ENCODE measurements at places on chromosomes 11 and 22.

GRCh38 chr11:105393326-105393725, 216.5 kb upstream of the GRIA4 start:
- DNase-seq = no peak

DNA sequence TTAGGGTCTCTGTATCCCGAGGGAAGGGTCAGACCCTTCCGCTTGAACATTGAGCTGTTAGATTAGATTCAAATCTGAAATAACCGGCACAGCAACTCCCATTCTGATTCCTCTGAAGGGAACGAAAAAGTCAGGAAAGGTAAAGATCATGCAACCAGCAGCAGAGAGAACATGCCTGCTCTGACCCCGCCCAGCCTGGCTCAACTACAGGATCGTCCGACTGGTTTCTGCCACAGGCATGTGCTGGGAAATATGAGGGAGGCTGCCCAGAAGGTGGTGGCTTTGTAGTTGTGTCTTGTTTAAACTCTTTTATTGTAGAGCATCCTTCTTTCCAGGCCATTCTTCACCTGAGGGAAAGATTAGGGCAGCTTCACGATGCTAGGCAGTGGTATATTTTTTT, 5.0 kb upstream of the MTNR1B start:
- no peak for DNase-seq

DNA sequence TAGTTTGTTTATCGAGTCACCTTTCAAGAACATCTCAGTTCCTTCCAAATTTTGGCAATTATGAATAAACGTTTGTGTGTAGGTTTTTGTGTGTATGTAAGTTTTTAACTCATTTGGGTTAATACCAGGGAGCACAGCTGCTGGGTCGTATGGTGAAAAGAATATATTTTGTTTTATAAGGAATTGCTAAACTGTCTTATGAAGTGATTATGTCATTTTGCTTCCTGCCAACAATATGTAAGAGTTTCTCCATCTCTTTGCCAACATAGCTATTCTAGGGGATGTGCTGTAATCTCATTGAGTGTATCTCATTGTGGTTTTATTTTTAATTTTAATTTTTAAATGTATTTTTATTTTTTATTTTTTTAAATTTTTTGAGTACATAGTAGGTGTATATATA, 27.3 kb downstream of the BCL2L13 start:
- DNase-seq = no peak

- DNase-seq = no peak
These were observed 155.8 kb upstream of the POU2AF2 start for GRCh38 chr11:111089759-111090158.

DNA sequence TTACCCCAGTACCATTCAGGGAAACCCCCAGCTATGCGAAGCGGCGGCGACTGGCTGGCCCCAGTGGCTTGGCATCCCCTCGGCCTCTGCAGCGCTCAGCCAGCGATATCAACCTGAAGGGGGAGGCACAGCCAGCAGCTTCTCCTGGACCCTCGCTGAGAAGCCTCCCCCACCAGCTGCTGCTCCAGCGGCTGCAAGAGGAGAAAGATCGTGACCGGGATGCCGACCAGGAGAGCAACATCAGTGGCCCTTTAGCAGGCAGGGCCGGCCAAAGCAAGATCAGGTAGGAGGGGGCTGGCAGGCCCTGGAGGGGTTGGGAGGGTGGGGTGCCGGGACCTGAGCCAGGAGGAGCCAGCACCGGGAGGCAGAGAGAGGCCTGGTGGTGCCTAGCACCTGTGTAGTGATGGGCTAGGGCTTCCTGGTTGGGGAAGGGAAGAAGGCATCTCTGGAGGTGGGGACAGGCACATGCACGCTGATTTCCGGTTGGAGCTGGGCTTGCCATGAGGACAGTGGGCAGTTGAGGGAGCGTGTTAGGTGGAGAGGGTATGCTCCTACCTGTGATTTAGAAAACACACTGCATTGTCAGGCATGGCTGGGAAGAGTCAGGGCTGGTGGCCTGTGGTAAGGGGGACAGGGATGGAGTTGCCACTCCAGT, 22.3 kb downstream of the SHANK3 start:
- DNase-seq = no peak

DNA sequence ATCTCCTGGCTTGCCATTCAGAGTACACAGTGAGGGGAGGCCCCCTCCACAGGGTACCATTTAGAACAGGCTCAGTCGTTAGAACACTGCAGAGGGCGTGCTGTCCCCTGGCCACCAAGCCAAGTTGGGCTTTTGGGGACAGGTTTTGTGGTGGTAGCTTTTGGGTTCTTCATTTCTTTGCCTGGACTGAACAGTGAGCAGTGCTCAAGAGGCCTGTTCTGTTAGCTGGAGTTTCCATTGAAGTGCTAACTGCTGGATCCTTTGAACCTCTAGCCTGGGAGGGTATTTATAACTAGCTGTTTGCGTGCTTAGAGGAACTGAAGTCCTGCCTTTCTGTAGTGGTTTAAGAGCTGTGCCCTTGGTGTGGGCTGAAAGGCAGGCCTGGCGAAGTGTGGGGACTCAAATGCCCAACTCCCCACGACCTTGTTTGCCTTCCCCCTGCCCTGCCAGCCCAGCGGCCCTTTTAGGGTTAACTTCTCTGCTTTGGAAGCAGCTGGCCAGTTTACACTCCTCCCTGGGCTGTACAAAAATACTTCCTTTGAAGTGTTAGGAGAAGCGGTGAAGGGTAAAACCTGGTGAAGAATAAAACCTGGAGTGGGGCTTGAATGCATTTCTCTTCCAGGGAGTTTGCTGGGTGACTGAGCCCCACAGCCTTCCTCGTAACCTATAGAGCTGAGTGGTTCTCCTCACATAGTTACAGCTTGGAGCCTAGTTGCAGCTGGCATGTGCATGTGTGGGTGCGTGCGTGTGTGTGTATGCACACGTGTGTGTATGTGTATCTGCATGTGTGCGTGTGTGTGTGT, 34.6 kb downstream of the ZNRF3 start:
- no peak for DNase-seq

DNA sequence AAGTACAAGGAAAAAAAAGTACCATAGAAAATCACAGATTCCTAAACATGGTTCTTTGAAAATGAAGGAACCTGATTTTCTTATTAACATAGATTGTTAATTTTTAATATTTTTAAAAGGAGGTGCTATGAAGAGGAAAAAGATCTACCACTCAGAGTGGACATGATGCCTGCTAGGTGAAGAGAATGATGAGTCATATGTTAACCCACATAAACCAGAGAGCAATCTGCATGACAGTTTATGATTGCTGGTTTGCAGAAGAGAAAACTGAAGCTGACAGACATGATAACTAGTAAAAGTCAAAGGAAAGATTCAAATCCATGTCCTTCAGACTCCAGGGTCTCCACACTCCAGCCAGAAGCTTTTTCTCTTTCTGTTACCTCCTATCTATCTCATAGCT, 1231.7 kb downstream of the LRRC4C start:
- no peak for DNase-seq

GRCh38 chr11:134449713-134450112, 37.7 kb upstream of the B3GAT1 start:
- no peak for DNase-seq

GRCh38 chr11:7160814-7161489, 72.2 kb downstream of the RBMXL2 start:
- no peak for DNase-seq

GRCh38 chr11:124193221-124194010, 10.3 kb downstream of the OR10D3 start:
- DNase-seq = no peak

DNA sequence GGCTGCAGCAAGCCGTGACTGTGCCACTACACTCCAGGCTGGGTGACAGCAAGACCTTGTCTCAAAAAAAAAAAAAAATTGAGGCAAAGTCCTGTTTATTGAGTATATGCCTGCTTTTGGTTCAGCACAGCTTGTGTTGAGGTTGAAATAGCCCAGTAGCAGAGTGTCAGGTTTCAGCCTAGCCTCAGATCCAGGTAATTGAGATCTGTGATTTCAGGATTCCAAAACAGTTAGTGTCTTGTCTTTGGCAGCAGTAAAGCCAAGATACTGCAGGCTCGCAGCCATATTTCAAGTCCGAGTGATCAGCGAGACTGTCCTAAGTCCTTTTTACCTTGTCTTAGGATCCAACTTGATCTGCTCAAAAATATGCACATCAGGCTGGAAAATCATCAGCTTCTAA, 27.0 kb downstream of the CUL5 start:
- DNase-seq = no peak

GRCh38 chr11:66220566-66220935, 47.9 kb upstream of the RAB1B start:
- no peak for DNase-seq

GRCh38 chr22:40330086-40330485, 16.2 kb upstream of the ADSL start:
- no peak for DNase-seq

DNA sequence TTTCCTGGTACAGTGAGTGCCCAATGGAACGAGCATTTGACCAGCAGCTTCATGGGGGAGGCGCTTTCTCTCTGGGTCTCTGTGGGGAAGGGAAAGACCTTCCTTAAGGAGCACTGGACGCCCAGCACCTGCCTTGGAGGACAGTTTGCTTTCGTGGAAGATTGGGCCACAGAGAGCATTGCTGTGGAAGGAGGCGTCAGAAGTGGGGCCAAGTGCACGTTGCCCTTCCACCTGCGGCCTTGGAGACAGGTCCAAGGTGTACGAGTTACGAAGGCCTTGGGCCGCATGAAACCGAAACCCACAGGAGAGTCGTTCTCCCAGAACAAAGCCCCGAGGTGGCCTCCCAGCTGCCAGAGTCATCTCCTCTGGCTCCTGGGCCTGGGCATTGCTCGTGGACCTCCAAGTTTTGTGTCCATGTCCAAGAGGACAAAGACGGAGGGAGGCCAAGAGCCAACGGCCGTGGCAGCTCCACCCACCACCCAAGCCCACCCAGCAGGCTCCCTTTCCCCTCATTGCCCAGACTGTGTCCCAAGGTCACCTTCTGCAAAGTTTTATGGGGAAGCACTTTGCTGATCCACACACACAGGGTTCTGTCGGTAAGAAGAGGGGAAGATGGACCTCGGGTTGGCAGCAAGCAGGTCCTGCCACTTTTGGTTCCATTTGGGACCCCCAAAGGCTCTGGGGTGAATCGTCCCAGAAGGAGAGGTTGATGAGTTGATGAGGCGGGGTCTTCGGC, 5.8 kb upstream of the NLRP6 start:
- DNase-seq = no peak

GRCh38 chr11:88411265-88411664, 73.7 kb upstream of the CTSC start:
- DNase-seq = no peak

- DNase-seq = no peak
These were observed 81.0 kb upstream of the LRRC55 start for GRCh38 chr11:57100638-57101331.

DNA sequence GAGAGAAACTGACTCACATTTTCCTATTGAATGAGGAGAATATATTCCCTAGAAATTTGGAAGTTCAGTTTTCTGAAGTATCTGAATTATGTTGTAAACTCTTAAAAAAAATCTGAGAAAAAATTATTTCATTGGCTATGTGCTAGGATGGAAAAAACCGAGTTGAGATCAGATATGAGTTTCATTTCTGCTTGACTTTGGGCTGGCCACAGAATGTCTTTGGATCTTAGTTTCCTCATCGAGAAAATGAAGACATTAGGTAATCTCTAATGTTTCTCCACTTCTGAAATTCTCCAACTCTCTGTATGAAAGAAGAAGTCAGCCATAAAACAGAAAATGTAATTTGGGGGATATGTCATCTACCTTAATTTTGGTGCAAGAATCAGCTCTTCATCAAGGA, 28.8 kb downstream of the SLN start:
- DNase-seq = no peak

DNA sequence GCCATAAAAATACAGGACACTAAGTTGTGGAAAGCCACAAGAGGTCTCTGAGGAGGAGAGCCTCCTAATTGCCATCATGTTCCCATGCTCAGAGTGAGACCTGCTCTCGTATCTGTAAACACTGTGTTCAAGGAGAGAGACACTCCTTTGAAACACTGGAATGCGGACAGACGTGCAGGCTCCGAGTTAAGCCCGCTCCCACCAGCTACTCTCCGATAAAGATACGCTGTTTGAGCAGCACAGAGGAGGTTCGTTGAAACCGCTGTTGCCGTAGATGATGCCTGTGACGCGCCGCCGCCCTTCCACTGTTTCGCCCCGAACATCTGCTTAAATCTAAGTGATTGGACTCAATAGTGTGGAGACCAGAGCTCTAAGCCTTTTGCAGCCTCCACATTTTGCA, 25.1 kb downstream of the NUP50 start:
- no peak for DNase-seq

- no peak for DNase-seq
These were observed 7.8 kb downstream of the SLC5A1 start for GRCh38 chr22:32050678-32051515.

DNA sequence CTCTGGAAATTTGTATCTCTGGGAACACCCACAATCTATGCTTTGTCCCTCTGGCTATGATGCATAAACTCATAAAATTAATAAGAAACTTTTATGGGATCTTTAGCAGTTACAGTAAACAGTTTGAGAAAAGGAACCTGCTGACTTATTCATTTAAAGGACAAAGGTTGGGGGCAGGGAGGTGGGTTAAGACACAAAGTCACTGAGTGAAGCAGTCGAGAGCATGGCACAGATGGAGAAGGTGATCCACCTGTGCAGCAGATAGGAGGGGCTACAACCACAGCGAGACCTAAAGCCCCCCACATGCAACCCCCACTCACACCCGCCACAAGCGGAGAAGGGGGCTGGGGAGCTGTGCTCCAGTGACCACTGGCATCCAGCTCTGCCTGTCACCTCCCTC, 45.0 kb downstream of the SMCO4 start:
- DNase-seq = no peak

DNA sequence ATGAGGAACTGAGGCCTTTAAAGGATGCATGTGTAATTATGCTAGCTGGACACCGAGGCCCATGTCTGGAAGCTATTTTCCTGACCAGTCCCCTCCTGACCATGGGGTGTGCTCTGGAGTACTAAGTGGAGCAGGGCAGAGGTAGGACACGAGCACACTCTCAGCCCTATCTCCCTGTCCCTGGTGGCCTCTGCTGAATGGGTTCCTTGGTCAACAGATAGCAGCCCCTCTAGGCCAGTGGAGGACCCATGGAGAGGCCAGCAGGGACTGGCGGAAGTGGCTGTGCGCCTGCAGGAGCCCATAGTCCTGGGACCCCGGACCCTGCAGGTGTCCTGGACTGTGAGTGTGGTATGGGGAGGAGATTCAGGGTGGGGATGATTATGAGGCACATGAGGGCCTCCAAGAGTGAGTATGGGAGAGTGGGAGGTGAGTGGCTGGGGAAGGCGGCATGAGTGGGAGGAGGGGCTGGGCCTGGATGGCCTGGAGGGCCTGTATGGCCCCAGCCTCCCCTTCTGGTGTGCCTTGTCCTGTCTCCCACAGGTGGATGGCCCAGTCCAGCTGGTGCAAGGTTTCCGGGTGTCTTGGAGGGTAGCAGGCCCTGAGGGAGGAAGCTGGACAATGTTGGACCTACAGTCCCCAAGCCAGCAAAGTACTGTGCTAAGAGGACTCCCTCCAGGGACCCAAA, 9.5 kb downstream of the ROBO3 start:
- DNase-seq = no peak

- no peak for DNase-seq
These were observed 69.7 kb upstream of the GALNT18 start for GRCh38 chr11:11691296-11692151.
